ENCODE measurements at places on chromosomes 12 and 14.

- no peak for DNase-seq
Observed at GRCh38 chr12:14443531-14443930, 78.0 kb downstream of the ATF7IP start.

- DNase-seq, result no peak
Observed at GRCh38 chr14:99157246-99157645, 114.8 kb downstream of the BCL11B start.

- DNase-seq, result no peak
Observed at GRCh38 chr12:14367040-14367661, 1.7 kb downstream of the ATF7IP start.

GRCh38 chr14:98293576-98293975 lies 978.4 kb downstream of the BCL11B start:
- no peak for DNase-seq

DNA sequence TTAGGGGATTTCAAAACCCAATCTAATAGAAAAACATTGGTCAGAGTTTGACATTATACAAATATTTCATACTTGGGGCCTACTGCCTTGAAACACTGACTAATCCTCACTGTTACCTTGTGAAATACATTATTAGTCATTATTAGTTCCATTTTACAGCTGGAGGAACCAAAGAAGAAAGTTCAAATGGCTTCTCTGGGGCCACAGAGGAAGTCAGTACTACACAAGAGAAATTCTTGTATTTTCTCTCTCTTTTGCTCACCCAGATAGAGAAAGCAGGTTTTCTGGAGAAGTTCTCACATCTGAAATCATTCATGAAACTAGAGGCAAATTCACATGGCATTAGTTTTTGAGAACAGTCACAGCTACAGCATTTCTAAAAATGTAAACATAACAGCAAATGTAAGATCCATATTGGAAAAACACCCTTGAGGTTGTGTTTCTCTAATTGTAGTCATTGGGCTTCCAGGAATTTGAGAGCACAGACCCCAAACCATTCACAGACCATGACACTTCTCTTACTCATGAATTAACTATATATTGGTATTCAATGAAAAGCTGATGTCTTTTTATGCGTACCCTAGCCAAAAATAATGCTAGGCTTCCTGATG lies 83.0 kb downstream of the LLPH start:
- no peak for DNase-seq

GRCh38 chr12:25840678-25841465 lies 117.6 kb upstream of the RASSF8 start:
- DNase-seq, result no peak

DNA sequence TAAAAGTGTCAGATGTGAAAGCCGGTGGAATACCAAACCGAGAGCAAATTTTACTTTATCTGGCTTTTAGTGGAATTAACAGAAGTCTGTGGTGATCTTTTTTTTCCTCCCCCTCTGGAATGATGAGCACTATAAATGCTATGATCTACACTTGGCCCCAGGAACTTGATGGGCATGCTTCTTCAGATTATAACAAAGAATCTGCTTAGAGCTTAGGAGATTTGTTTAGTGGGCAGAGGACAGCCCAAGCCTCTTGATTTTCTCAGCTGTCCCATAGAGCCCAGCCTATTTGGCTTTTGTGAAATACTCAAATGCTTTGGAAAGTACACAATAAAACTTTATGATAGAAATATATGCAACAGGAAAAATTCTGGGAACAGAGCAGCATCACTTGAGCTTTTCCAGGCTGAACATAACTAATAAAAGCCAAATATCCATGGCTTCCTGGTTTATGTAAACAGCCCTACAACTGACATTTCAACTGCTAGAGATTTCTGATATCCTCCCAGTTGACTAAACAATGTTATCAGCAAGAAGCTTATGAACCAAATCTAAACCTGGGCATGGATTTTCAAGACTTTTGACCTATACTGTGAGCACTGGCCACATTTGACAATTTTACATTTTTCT lies 149.6 kb downstream of the PLXNC1 start:
- DNase-seq, result no peak

GRCh38 chr14:37623426-37623951 lies 28.1 kb downstream of the TTC6 start:
- no peak for DNase-seq

- DNase-seq, result no peak
Observed at GRCh38 chr14:104518659-104519350, 60.8 kb upstream of the C14orf180 start.

DNA sequence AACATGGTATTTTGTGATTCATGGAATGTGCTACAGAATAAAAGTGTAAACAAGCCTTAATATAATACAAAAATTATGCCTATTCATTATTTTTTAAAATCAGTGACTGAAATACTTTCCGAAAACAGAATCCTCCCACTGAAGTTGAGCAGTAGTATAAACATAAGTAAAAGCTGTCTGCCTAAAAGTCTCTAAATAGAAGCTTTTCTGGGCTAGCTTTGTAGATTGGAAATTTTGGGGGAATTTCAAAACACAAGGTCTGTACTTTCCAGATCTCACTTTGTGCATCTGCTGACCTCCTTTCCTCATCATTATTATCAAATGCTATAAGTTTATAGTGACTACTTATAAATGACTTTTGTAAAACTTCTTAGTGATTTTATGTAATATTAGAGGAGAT lies 80.4 kb upstream of the TRHDE start:
- no peak for DNase-seq

DNA sequence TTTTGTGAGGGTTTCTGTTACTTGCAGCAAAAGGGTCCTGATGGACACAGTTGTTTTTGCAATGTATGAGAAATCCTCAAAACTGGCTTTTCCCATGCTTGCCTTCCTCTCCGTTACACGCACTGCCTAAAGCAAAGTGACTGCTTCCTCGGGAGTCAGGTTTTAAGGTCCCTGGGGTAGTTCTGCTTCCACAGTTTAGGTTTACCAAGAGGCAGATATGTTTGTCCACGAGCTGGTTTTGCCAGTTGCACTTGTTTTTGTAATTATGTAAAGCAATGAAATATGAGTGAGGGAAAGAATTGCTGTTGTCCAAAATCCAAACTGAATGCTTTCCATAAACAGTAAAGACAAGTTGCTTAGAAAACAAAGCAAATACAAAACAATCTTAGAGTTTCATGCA lies 290.7 kb upstream of the AMIGO2 start:
- DNase-seq, result no peak

- DNase-seq, result no peak
Observed at GRCh38 chr12:82672811-82673495, 13.8 kb upstream of the TMTC2 start.

GRCh38 chr14:32413967-32414640 lies 85.0 kb downstream of the AKAP6 start:
- DNase-seq, result no peak

DNA sequence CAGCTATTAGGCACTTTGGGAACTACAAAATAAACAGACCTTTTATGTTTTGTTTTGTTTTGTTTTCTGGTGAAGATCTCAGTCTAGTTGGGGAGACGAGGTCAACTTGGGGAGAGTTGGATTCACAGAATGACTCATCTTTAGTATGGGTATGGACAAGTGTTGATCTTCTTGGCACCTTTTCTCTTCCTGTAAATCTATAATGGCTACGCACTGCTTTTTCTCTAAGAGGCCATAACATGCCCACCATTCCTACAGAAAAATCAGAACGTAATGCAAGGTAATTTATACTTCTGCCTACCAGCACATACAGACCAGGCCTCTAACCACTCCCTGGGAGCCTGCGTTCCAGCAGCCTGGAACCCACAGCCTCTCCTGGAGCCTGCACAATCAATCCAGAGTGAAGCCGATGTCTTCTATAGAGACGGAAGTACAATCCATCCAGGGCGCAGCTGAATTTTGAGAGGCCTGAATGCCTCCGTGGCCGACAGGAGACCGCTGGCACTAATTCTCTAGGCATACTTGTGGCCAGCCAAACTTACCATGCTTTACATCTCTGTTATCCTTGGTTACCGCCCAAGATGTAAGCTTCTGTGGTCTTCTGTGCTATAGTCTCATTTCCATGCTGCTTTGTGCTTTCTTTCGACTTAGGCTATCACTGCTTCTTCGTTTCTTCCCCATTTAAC lies 717 bp downstream of the PPHLN1 start:
- DNase-seq, result no peak

GRCh38 chr14:42541535-42542001 lies 934.9 kb downstream of the LRFN5 start:
- DNase-seq, result no peak

DNA sequence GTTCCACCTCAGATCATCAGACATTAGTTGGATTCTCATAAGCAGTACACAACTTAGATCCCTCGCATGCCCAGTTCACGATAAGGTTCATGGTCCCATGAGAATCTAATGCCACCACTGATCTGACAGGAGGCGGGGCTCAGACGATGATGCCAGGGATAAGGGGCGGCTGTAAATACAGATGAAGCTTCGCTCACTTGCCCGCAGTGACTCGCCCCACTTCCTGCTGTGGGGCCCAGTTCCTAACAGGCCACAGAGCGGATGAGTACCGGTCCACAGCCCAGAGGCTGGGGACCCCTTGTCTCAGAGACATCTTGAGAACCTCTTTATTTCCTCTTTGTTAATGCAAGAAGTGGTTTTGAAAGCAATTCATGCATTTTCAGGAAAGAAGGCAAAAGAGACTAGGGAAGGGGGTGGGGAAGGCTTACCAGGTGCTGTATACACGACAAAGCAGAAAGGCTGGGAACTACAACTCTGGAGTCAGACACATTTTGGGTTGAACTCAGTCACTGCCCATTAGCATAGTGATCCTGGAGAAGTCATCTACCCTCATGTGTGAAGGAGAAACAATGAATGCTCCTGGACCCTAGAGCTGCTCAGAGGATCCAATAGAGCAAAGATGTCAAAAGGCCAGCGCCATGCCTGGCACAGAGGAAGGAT lies 68.7 kb downstream of the EID3 start:
- no peak for DNase-seq

GRCh38 chr12:12202747-12203146 lies 64.1 kb downstream of the LRP6 start:
- no peak for DNase-seq

GRCh38 chr12:57166971-57167371 lies 19.6 kb upstream of the LRP1-AS start:
- no peak for DNase-seq

DNA sequence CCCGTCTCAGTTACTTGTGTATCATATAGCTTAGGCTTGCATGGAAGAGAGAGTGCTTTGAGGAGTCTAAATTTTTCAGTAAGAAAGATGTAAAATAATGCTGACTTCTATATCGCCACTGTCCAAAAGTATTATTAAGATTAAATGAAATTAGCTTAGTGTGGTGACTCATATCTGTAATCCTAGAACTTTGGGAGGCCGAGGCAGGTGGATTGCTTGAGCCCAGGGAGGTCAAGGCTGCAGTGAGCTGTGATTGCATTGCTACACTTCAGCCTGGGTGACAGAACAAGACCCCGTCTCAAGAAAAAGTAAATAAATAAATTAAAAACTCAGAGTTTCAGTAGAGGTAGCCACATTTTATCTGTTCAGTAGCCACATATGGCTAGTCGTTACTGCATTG lies 23.3 kb downstream of the PAPOLA start:
- DNase-seq, result no peak

DNA sequence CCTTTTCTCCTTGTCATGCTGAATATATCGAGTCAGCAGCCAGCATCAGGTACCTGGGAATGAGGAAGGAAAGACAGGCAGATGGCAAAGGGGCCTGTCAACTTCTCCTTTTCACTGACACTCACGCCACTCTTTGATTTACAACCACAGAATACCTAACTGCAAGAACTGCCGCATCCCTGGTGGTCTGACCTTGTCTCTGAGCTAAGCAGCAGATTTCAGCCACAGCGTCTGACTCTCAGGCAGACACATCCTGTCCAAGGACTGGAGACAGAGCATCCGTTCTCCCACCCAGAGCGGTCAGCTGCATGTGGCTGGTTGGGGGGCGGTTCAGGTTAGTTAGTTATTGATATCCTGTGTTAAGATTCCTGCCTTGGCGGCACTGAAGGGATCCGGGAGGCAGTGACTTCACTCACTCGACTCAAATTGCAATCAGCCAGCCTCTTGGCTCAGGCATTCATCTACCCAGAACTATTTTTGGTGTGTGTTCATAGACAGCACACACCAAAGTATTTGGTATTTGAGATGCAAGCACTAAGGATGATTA lies 11.2 kb upstream of the MAP1LC3B2 start:
- DNase-seq, result no peak

DNA sequence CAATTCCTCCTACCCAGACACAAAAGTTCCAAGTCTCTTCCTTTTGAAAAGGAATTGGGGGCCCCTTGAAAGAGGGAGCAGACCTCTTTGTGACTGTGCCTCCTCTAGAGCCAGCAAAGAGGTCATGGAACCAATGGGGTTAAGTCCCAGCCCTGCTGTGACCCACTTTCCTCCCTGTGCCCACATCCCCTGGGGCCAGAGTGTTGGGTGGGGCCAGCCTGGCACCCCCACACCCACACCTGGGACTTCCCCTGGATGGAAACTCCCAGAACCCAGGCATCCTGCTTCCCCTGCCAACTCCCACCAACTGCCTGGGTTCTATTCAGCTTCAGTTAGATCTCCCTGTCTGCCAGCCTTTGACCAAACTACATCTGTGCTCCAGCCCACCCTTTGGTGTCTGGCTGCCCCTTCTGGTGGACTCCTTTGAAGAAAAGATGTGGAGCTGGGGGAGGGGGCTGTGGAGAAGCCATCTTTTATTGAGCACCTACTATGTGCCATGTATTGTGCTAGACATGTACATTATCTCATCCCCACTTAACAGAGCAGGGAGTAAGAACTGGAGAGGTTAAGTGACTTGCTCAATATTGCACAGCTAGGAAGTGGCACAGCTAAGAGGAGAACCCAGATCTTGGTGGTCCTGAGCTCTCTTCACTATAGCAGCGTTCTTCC lies 4.6 kb upstream of the RARG start:
- DNase-seq, result no peak

DNA sequence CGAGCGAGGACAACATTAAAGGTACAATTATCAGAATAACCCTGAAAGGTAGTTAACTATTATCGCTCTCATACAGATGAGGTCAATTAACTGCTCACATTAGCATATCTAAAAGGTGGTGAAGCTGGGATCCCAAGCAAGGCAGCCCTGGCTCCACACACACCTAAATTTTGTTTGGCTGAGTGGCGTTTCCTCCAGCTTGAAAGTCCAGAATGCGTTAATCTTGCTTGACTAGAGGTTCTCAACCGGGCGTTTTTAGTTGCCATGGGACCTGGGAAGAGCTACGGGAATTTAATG lies 531 bp downstream of the DLGAP5 start:
- DNase-seq, result peak; percentile 40

DNA sequence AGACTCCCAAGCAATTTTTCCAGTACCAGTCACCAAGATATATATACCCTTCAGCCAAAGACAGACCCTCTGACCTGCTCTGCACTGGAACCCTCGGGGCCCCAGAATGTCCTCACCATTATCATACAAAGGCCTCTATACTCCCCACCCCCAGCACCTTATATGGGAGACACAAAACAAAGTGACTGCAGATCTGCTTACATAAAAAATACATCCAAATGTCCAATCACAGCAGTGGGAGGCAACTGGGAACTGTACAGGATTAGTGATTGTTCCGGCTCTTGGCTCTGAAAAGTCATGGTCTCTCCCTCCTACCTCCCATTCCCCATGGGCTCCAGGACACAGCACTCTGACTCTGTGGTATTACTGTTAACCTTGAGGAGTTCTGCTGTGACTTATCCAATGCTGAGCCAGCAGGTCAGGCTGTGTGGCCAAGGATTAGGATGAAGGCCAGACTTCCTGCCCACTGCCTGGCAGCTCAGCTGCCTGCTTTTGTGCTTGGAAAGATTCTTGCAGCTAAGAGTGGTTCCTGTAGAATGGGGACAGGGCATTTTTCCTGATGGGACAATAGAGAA lies 13.7 kb downstream of the OXA1L start:
- no peak for DNase-seq

- no peak for DNase-seq
Observed at GRCh38 chr12:40103043-40103442, 2.8 kb downstream of the SLC2A13 start.

- no peak for DNase-seq
Observed at GRCh38 chr12:14928931-14929330, 9.4 kb downstream of the ERP27 start.
